ENCODE measurements at places on chromosomes 4 and X.

DNA sequence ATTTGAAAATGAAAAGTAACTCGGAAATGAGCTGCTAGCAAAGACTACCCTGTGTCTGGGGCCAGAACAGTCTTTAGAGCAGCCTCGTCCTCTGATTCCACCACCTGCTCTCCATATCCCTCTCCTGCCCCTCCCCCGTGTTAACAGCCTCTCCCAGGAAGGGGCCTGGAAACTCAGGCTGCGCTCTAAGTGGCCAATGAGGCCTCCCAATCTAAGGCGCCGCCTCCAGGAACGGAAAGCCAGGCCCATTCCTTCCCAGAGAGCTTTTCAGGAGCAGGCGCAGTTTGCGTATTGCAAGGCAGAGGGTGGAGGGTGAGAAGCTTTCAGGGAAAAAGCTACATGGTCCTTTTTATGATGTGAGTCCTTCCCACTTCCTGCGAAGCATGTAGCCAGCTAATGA is 31.2 kb downstream of the RS1 start:
- DNase-seq = no peak

GRCh38 chr4:139898293-139898692 is 232.7 kb downstream of the MGST2 start:
- no peak for DNase-seq

GRCh38 chr4:168999809-169000208 is 10.2 kb downstream of the CBR4 start:
- DNase-seq = no peak

- no peak for DNase-seq
Observed at GRCh38 chr4:108446556-108446955, 173.8 kb upstream of the RPL34 start.

- no peak for DNase-seq
Observed at GRCh38 chr4:153758688-153759406, 977 bp downstream of the RNF175 start.

DNA sequence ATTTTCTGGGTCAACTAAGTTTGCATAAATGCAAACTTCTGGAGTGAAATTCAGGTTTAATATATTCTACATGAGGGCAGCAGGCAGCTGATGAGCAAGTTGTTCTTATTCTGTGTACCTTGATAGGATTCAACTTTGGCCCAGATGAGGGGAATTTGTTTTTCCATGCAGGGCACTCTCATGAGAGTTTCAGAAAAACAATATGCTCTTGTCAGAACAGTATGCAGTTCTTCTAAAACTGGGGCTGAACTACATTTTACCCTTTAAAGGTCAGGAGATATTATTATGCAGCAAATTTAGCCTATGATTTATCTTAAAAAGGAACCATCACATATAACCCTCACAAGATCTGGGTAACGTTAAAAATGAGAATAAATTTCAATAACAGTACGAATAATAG is 19.2 kb downstream of the GPRIN3 start:
- no peak for DNase-seq

All from hematopoietic multipotent progenitor cell treated with erythropoietin and hydrocortisone succinate and interleukin-3 and kit ligand, for 17 days (in vitro differentiated cells).